Heart right ventricle (tissue), 16 donors: ENCODE measurements at places on chromosomes 16 and 17. TPM values are rescaled to one million over a fixed set of nuclear protein-coding genes. Genes with fewer than 3 reads are reported as not detected.

DNA sequence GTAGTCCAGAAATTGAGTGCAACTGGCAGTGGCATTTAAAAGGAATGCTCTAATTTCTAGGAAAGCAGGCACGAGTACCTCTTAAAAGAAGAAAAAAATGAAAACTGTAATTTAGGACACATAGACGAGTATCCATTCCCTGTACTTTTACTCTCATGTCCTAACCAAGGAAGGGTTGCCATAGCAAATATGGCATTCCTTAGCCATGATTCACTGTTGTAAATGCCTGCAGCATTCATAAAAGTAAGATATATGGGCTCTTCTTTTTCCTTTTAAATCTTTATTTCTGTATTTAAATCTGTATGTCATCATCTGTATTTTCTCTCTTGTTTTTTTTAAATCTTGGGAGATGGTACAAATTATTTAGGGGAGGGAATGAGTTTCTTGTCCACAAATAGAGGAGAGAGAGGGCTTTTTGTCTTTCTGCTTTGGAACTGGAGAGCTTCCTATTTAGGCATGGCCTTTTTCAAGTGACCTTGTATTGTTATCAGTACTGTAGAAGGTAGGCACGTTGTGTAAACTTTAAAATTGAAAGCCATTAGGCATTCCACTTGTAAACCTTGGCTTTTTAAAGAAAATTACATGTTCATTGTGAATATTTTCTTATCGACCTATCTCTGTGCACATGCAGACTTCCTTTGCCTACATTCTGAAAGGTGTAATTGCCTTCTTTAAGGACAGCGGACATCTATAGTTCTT lies 50.0 kb downstream of the TENT4B start:
- H3K27me3 ChIP-seq, result no peaks in the 10 kb centered on the region
- no peak for DNase-seq
- no peaks in the 10 kb centered on the region for H3K36me3 ChIP-seq
- H3K4me1 ChIP-seq, result peaks cover 58% of the 10 kb centered on the region
- peak overlapping the region; percentile 34 for H3K27ac ChIP-seq

- H3K27me3 ChIP-seq, result peaks cover 25% of the 10 kb centered on the region
- H3K4me1 ChIP-seq, result no peaks in the 10 kb centered on the region
- H3K4me3 ChIP-seq, result no peak overlapping the region
- no peaks in the 10 kb centered on the region for H3K36me3 ChIP-seq
These were observed 24.5 kb upstream of the TEKT1 start for GRCh38 chr17:6856051-6856450.

CACNG1 gene
- not detected for total RNA-seq

DNA sequence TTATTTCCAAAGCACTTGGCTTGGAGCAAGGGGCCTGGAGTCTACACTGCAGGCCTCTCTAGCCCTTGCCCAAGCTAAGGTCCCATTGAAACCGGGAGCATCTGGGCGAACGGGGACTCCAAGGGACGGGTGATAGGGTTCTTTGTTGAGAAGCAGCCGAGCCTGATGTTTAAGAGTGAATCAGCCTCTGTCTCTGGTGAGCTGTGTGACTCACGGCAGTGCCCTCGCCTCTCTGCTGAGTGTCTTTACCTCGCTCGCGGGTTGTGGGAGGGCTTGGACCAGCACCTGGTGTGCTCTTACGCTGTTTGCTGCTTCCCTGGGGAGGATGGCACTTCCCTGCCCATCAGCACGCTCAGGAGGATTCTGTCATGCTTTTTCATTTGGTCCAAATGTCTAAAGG lies 1.3 kb downstream of the HGS start:
- DNase-seq, result no peak
- H3K36me3 ChIP-seq, result peaks cover 5% of the 10 kb centered on the region
- H3K4me3 ChIP-seq, result peak overlapping the region; percentile 96
- peaks cover 15% of the 10 kb centered on the region for H3K4me1 ChIP-seq
- no peak overlapping the region for H3K27ac ChIP-seq
- H3K27me3 ChIP-seq, result no peaks in the 10 kb centered on the region

SOCS1 gene
- total RNA-seq, result 2.7 TPM

DNA sequence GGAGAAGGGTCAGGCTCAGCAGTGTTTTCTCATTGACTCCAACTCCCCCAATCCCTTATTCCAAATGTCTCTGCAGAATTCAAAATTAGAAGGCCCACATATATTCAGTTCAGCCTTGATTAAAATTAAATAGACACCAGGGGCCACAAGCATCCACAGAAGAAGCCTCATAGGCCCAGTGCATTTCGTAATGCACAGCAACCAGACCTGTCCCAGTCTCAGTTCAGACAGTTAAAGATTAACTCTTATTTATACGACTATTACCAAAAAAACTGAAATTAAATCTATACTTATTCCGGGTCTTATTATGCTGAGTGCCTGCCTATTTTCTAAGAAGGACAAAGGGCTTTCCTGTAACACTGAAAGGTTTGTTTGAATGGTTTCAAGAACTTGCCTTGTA lies 41.8 kb upstream of the GSG1L start:
- DNase-seq, result no peak
- H3K27ac ChIP-seq, result no peak overlapping the region
- H3K4me1 ChIP-seq, result no peaks in the 10 kb centered on the region
- no peak overlapping the region for H3K4me3 ChIP-seq

- peak; percentile 15 for DNase-seq
- no peaks in the 10 kb centered on the region for H3K36me3 ChIP-seq
- H3K4me1 ChIP-seq, result peaks cover 99% of the 10 kb centered on the region
- peak overlapping the region; percentile 81 for H3K27ac ChIP-seq
- no peaks in the 10 kb centered on the region for H3K27me3 ChIP-seq
These were observed 9.0 kb upstream of the MTSS2 start for GRCh38 chr16:70694868-70695218.

GRCh38 chr17:63406689-63407330 lies 39.3 kb downstream of the CYB561 start:
- H3K4me1 ChIP-seq, result no peaks in the 10 kb centered on the region
- peaks cover 20% of the 10 kb centered on the region for H3K36me3 ChIP-seq
- peak; percentile 85 for DNase-seq
- H3K27ac ChIP-seq, result no peak overlapping the region
- H3K27me3 ChIP-seq, result no peaks in the 10 kb centered on the region
- H3K4me3 ChIP-seq, result no peak overlapping the region

- no peaks in the 10 kb centered on the region for H3K36me3 ChIP-seq
- H3K27ac ChIP-seq, result no peak overlapping the region
- H3K27me3 ChIP-seq, result peaks cover 26% of the 10 kb centered on the region
These were observed 20.4 kb upstream of the PHB1 start for GRCh38 chr17:49434821-49435670.

DNA sequence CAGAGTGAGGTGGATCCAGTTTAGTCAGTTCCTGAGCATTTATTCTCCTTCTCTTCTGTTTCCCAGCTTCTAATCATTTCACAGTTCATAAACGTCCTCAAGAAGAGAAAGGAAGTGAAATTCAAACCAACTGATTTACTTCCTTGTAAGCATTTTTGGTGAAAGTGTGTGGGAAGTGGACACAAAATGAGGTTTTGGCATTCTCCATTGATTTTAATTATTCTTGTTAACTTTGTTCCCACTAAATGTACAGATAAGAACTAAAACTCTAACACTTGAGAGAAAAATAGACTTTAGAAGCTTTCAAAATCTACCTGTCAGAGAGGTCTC lies 42.7 kb upstream of the CORO6 start:
- no peaks in the 10 kb centered on the region for H3K27me3 ChIP-seq
- DNase-seq, result no peak
- no peak overlapping the region for H3K4me3 ChIP-seq
- peak overlapping the region; percentile 10 for H3K27ac ChIP-seq

TSNAXIP1 gene
- total RNA-seq, result 0.25 TPM

DNA sequence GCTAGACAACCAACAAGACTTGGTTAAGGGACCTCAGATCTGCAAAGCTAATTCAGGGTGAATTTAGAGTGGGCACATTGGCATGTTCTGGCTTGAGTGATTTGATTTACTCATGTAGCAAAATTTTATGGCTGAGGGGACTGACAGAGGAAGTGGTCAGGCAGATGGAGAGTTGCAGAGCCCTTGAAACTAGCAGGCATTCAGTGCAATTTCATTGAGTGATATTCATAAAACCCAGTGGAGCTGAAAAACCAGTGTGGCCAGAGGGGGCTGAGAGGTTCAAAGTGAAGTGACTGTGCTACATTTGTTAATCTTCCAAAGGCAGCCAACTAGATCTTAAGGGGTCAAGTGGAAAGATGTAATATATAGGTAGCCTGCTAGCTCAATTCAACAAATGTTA lies 2.2 kb upstream of the TMEM94 start:
- peaks cover 29% of the 10 kb centered on the region for H3K4me1 ChIP-seq
- no peak overlapping the region for H3K4me3 ChIP-seq
- H3K27me3 ChIP-seq, result no peaks in the 10 kb centered on the region
- no peaks in the 10 kb centered on the region for H3K36me3 ChIP-seq
- DNase-seq, result no peak

RASD1 gene
- 2.2 TPM for total RNA-seq

GRCh38 chr17:3893003-3893719 lies at the start of gene CAMKK1:
CAMKK1 (minus strand) TSS chr17:3893053; CDS start chr17:3885687, 7,366 bp downstream.
- peak within 1 kb of the TSS; percentile 83 for H3K27ac ChIP-seq
- peaks cover 24% of the 10 kb centered on the region for H3K4me1 ChIP-seq
- H3K4me3 ChIP-seq, result peak within 1 kb of the TSS; percentile 79

DNA sequence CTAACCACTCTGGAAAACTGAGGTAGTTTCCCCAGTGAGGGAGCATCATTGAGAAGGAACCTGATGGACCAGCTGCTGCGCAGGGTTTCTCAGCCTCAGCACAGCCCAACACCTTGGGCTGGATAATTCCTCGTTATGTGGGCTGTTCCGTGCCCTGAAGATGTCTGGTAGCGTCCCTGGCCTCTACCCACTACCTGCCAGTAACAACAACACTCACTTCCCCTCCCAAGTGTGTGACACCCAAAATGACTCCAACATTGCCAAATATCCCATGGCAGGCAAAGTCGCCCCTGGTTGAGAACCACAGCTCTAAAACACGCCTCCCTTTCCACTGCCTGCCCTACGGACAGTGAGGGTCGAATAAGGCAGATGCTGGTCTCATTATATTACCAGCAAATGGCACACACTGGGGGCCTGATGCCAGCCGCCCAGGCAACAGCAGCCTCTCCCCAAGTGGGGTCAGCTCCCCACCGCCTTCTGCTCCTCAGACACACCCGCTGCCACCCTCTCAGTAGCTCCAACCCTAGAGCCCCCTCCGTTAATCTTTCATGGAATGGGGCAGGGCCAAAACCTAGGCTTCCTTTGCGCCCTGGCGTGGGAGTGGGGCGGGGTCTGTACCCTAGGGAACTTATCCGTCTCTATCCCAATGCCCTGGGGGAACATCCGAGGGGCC lies 1.0 kb downstream of the RHBDF2 start:
- peak overlapping the region; percentile 83 for H3K27ac ChIP-seq
- peak overlapping the region; percentile 71 for H3K4me3 ChIP-seq
- no peaks in the 10 kb centered on the region for H3K27me3 ChIP-seq
- H3K4me1 ChIP-seq, result peaks cover 20% of the 10 kb centered on the region
- DNase-seq, result no peak

EPOP gene
- total RNA-seq, result 1.1 TPM

- DNase-seq, result no peak
- no peak overlapping the region for H3K27ac ChIP-seq
- H3K4me3 ChIP-seq, result no peak overlapping the region
- no peaks in the 10 kb centered on the region for H3K36me3 ChIP-seq
- no peaks in the 10 kb centered on the region for H3K4me1 ChIP-seq
These were observed 202.4 kb downstream of the IRF8 start for GRCh38 chr16:86101137-86101896.

DNA sequence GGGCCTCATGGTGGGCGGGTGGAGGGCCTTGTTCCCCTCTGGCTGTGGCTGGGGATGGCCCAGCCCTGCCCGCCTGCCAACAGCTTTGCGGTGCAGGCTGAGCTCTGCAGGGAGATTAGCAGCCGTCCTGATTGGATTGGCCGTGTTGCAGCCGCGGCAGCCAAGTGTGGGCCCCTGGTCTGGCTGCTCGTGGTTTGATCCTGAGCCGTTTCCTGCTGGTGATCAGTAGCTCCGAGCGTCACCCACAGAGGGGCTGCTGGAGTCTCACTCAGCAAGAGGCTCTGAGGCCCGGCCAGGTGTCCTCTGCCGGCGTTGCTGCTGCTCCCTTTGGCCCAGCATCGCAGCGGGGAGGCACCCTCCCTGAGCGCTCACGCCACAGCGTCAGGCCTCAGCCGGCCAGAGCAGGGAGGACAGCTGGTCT lies 32.5 kb downstream of the BAIAP2 start:
- H3K4me1 ChIP-seq, result peaks cover 30% of the 10 kb centered on the region
- H3K4me3 ChIP-seq, result no peak overlapping the region
- H3K27me3 ChIP-seq, result no peaks in the 10 kb centered on the region
- H3K36me3 ChIP-seq, result no peaks in the 10 kb centered on the region
- no peak overlapping the region for H3K27ac ChIP-seq

DNA sequence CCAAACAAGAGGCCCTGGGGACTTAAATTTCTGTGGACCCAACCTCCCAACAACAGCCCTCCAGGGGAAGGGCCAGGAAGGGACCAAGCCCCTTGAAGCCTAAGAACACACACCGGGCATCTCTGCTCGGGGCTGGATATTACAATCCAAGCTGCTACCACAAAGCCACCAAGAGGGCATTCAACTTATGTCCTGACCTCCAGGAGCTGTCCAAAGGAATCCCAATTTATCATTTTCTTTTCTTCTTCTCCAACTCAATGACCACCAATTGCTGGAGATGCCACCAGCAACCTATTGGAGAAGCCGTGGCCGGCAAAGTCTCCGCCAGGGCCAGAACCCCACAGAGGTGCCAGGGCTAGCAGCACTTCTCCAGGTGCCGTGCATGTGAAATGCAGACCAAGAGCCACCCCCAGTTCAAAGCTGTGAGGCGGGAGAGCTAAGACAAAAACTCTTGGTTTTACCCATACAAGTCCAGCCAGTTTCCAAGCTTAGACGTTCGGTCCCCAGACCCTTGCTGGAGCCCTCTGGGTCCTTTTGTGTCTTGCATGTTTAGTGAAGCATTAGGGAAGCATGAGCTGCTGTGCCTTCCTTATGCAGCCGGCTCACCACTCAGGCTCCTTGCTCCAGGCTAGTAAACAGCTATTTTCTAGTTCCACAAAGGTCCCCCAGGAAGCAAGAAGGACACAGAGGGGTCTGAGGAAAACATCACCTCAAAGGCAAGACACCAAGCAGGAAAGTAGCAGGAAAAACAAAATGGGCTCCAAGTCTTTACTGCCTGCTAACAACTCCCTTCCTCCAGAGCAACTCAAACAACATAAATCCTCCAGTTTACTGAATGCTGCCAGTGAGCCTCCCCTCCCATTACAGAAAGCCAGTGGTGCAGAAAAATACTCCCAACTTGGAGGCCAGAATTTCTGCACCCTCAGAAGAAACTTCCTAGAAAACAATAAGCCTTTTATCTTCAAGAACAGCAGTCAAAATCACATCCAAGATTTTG lies 3.2 kb downstream of the PITPNA start:
- H3K27ac ChIP-seq, result no peak overlapping the region
- peaks cover 62% of the 10 kb centered on the region for H3K4me1 ChIP-seq
- peaks cover 15% of the 10 kb centered on the region for H3K36me3 ChIP-seq
- no peak overlapping the region for H3K4me3 ChIP-seq

DNA sequence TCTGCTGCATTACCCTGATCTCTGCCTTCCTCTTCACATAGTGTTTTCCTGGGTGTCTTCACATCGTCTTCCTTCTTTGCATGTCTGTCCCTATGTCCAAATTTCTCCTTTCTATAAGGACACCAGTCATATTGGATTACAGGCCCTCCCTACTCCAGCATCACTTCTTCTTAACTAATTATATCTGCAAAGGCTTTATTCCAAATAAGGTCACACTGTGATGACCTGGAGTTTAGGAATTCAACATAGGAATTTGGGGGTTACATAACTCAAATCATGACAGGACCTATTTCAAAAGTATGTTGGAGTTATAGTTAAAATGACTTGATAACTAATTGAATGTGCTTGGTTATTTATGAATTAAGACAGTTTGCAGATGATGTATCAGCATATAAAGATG lies 490.5 kb upstream of the ERCC4 start:
- no peaks in the 10 kb centered on the region for H3K4me1 ChIP-seq
- H3K4me3 ChIP-seq, result no peak overlapping the region
- no peaks in the 10 kb centered on the region for H3K27me3 ChIP-seq
- no peak overlapping the region for H3K27ac ChIP-seq
- DNase-seq, result no peak

- H3K27me3 ChIP-seq, result no peaks in the 10 kb centered on the region
These were observed 61.7 kb upstream of the XYLT1 start for GRCh38 chr16:17532338-17532995.

PLEKHG4 gene
- total RNA-seq, result 2.5 TPM
